Stimulated activated CD8-positive, alpha-beta memory T cell treated with anti-CD3 and anti-CD28 coated beads, Interleukin-4, amount 100 ng/mL, for 48 hours (primary cell): ENCODE measurements at places on chromosomes 12 and 14.

GRCh38 chr12:11684393-11684792, 34.9 kb downstream of the ETV6 start:
- DNase-seq: no peak

GRCh38 chr12:29551812-29552211, 54.3 kb upstream of the OVCH1 start:
- DNase-seq: no peak

- DNase-seq: no peak
Measured at GRCh38 chr14:64947710-64948611, 5.4 kb upstream of the GPX2 start.

- no peak for DNase-seq
Measured at GRCh38 chr14:102508410-102508773, 1.2 kb downstream of the ANKRD9 start.

GRCh38 chr14:102659797-102660196, 67.3 kb downstream of the RCOR1 start:
- no peak for DNase-seq

- no peak for DNase-seq
Measured at GRCh38 chr12:22046968-22047390, 961 bp downstream of the CMAS start.

GRCh38 chr12:607541-608001, 55.7 kb downstream of the NINJ2 start:
- DNase-seq: no peak

- no peak for DNase-seq
Measured at GRCh38 chr14:28770061-28770460, 3.5 kb downstream of the FOXG1 start.

GRCh38 chr14:76647697-76648298, 113.5 kb upstream of the VASH1 start:
- peak; percentile 28 for DNase-seq

DNA sequence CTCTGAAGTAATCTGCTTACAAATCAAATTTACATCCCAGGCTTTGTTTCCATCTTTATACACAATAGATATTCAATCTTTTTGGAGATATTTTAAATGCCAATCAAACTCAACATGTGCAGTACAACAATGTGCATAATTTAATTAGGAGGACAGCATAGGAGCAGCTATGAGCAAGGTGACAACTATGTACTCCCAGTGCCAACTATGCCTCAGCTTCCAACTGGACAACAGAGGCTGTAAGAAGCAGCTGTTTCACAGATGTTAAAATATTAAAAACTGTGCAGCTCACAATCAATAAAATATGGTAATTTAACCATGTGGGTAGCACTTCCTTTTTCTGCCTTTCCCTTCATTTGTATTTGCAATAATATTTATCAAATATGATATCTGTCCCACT, 99.9 kb downstream of the ST8SIA1 start:
- DNase-seq: no peak

GRCh38 chr12:94141892-94142291, 6.5 kb upstream of the PLXNC1 start:
- DNase-seq: no peak
